CD8-positive, alpha-beta memory T cell (primary cell): ENCODE measurements at places on chromosomes 7 and 10.

GRCh38 chr10:5196702-5197113 is at the start of gene AKR1C4:
TSS of gene AKR1C4 (plus strand) at chr10:5196837. CDS start at chr10:5196868, 31 bp downstream.
- DNase-seq: no peak

DNA sequence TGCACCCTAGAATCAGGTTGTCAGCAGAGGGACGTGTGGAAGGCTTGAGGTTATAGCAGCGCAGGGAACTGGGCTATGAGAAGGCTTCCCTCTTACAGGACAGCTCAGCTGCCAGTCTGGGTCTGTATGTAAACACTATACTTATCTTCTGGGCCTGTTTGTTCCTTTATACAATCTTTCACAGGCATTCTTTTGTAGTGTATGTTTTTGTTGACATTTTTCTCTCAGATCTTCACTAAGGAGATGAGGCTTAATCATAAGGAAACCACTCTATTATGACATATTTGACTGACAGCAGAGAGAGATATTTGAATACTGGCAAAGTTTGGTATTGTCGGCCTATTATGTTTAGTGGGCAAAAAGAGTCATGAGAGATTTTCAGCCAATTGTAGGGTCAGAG is 929 bp downstream of the GBF1 start:
- DNase-seq: no peak

GRCh38 chr7:2038931-2039728 is 193.6 kb downstream of the MAD1L1 start:
- no peak for DNase-seq

DNA sequence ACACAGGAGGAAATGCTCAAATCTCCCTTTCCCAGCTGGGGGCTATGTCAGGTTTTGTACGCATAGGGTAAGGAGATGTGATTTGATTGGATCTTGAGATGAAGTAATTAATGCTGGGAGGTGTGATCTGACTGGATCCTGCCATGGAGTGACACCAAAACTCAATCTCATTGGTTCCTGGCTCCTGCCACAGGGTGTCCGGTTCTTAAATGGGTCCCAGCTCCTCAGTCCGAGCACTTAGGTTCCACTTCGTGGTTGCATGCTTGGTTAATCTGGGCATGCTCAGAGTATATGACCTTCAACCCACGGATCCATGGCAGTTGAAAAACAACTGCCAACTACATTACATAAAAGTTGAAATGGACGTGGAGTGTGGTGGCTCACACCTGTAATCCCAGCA is 3.1 kb upstream of the ZNF12 start:
- no peak for DNase-seq

DNA sequence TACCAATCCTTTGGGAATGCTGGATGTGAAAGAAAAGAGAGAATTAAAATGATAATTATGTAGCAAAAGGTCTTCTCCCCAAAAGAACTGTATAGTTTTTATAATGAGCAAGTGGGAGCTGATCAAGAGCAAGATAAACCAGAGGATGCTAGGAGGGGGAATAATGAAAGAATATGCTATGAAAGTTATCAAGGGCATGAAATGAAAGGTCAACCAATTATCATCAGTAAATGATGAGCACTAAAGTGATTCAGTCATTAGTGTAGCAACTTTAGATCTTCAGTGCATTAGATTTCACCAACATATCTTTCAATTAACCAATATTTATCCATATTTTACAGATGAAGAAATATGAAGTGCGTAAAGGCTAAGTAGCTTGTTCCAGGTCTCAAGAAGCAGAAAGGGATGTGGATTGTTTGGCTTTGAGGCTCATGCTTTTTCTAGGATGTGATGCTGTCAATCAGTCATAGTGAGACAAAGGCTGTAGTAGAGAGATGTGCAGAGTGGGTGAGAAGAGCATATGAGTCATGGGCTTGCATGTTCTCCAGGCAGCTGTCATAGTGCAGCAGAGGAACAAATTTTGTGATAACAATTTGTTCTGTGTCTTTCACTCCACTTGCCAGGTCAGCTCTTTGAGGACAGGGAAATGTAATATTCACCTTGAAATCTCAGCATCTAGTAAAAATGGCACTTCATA is 5.7 kb upstream of the OR2F2 start:
- DNase-seq: no peak

- DNase-seq: no peak
Measured at GRCh38 chr10:114285961-114286441, 46.9 kb downstream of the VWA2 start.

DNA sequence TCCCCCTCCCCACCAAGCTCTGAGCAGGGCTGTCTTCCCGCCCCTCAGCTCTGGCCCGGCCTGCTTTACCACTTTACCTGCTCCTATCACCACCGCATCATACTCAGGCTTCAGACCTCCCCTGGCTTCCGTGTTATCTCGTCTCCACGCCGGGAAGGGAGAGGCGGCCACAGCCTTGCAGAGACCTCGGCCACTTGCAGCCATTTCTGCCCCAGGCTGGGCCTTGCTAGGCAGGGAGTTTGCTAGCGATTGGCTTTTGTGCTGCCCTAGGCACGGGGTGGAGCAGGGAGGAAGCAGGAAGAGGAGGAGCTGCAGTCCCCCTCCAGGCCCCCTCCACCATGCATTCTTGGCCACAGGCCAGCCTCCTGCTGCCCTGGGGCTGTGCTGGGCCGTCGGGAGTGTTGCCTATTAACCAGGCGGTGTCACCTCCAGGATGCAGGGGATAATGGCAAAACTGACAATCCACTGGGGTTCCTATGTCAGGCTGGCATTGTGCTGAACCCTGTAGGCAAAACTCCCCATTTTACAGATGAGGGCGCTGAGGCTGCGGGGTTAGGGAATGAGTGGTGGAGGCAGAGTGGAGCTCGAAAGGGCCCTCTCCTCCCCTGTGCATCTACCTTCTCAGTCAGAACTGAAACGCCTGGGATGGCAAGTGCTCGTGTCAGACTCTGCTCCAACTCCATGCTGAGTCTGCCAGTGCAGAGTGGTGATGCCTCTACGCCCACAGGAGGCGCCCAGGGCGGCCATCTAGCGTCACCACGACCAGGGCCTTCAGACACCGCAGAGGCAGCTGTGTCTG is at the start of gene PYROXD2:
TSS of gene PYROXD2 (minus strand) at position 251 of the 799 bp plus-strand sequence. CDS start at position 204, 47 bp downstream.
- peak; percentile 57 for DNase-seq

DNA sequence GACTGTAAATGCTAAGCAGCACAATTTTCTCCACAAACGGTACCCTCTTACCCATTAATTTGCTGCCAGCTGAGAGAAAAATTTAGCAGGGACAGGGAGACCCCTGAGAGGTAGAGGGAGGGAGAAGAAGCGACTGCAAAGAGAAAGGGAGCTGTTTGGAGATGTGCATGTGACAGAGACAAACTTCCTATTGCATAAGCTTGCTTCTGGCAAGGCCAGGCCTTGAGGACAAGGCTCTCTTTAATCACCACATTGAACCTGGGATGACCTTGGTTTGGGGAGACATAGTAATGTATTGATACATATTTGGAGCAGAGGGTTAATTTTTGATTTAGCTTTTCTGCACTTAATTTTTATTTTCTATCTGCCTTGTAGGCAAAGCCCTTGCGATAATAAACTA is 31.1 kb upstream of the HIBADH start:
- DNase-seq: no peak

GRCh38 chr10:48604039-48604990 is 558 bp downstream of the ARHGAP22 start:
- DNase-seq: no peak

DNA sequence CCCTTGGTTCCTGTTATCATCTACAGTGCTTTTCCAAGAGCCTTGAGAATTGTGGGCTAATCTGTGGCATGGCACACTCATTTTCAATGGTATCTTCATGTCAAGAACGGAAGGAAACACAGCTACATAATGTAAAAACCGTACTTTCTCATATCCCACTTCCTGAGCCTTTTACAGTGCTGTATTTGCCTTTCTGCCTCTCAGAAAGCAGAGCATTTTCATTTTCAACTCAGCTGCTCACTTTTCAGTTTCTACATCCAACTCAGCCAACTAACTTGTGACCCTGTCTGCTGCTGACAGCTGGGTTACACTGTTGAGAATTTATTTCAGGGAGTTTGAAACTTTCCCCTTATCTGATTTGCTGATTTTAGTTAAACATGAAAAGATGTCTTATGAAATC is 875.8 kb upstream of the KCND2 start:
- DNase-seq: no peak

DNA sequence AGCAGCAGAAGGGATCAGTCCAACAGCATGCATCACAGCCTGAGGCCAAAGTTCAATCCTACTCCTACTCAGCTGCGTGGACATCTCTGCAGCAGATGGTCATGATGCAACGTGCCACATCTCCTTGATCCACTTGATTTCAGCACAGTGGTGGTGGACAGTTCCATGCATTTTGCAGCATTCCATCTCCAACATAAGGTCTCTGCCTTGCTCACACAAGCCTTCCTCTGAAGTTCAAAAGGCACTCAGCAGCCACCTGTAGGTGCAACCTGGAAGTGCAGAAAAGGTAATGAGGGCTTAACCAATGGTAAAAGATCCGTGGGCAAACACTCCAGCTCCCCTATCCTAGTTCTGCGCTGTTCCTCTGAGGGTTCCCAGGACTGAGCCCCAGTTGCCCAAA is 57.5 kb upstream of the CHCHD3 start:
- DNase-seq: no peak

DNA sequence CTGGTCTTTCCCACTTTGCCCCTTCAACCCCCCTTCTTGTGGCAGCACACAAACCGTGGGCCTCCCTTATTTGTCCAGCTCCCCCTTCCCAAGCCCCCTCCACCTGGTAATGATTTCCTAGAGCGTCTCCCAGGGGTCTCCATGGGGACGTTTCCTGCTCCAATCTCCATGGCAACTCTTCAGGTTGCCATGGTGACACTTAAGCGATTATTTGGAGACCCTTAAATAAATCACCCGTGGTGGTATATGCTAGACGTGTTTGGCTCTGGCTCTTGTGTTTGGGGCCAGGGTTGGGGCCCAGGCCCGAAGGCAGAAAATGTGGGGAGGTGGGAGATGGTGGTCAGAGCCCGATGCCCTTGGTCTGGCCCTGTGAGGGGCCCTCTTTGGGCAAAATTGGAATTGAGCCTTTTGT is 41.1 kb upstream of the DLG5 start:
- no peak for DNase-seq

GRCh38 chr10:79238606-79239005 is 108.7 kb upstream of the PPIF start:
- no peak for DNase-seq

GRCh38 chr10:113021268-113022040 is 71.4 kb downstream of the TCF7L2 start:
- DNase-seq: no peak

DNA sequence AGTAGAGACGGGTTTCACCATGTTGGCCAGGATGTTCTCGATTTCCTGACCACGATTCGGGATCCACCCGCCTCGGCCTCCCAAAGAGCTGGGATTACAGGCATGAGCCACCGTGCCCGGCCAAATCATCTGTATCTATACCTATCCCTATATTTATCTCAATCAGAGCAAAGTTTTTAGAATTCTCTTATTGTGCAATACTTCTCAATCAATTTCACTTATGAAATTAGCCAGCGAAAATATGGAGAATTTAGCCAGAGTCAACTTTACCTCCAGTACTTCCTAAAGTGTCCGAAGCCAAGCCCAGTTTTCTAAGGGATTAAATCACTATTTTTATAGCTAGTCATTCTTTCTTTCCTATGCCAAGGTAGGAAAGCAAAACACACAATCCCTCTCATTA is 319.1 kb upstream of the PFKP start:
- no peak for DNase-seq

GRCh38 chr7:56083150-56083785 is 9.5 kb downstream of the PHKG1 start:
- DNase-seq: no peak

DNA sequence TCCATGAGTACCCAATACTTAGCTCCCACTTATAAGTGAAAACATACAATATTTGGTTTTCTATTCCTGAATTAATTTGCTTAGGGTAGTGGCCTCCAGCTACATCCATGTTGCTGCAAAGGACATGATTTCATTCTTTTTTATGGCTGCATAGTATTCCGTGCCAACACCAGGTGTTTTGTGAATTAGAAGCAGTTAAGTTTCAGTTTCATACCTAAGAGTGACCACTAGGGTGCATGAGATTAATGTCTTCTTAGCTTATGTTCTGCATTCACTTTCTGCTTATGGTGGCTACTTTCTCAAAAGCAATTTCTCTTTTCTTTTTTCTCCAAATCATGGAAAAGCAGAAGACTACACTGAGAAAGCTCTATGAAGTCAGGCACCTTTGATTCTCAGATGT is 65.1 kb upstream of the VSTM2A start:
- no peak for DNase-seq

DNA sequence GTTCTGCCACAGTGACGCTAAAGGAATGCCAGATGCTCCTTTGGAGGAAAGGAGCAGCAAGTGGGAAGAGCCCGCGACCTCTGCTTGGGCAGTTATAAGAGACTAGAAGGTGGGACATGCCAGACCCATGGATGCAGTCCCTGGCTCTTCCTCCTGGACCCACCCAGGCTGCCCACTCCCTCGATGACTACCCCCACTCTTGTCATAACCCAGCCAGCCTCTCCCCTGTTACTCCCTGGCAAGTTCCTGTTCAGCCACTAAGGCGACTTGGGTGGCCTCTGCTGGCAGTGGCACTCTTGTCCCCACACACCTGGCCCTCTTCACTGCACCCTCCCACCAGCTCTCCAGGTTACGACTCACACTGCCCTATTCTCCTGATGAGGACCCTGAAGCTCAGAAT is 33.5 kb downstream of the COL13A1 start:
- peak; percentile 10 for DNase-seq

DNA sequence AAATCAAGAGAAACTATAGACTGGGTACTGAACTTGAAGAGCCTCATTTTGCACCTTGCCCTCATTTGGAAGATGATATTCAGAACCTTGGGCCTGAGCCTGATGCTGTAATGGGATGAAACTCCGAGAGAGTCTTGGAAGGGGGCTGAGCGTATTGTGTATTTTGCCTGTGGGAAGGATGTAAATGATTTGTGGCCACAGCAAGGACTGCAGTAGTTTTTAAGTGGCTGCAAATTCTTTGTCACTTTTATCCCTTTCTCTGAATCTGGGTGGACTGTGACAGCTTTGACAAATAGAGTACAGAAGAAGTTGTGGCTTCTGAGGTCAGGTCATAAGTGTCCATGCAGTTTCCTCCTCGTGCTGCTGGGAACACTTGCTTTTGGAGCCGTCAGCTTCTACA is 221.2 kb downstream of the ADRA2A start:
- no peak for DNase-seq

GRCh38 chr10:128587689-128588088 is 461.5 kb upstream of the MKI67 start:
- DNase-seq: no peak

- no peak for DNase-seq
Measured at GRCh38 chr7:56175771-56176170, 59.6 kb upstream of the NUPR2 start.

GRCh38 chr7:117323851-117324711 is 1.2 kb upstream of the WNT2 start:
- no peak for DNase-seq

DNA sequence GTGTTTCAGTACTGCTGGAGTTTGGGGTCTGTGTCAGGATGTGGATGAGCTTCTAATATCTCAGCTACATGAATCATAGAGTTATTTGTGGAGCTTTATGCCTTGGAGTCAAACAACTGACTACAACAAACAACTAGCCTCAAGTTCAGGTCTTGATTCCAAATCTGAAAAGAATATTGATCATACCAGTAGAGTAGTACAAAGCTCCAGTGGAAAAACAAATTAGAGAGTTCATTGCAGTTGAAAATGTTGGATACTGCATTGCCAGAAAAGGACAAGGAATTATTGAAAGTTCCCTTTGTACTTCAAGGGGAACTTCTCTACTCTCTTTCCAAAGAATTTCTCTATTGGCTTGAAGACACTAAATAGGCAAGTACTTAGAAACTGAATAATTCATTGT is 117.6 kb upstream of the CTTNBP2 start:
- DNase-seq: no peak

GRCh38 chr7:127336458-127336857 is 56.0 kb downstream of the ZNF800 start:
- no peak for DNase-seq
